ENCODE measurements at places on chromosomes 1 and 21. TPM values are rescaled to one million over a fixed set of nuclear protein-coding genes. Genes with fewer than 3 reads are reported as not detected.

The AMY2B gene
- total RNA-seq = 9.9 TPM

The KPRP gene
- total RNA-seq = not detected

The C1orf87 gene
- total RNA-seq = not detected

The RGS7 gene
- total RNA-seq = 16.0 TPM

The CD1D gene
- total RNA-seq = 0.25 TPM

The NPR1 gene
- total RNA-seq = not detected

The ZNF697 gene
- 41.9 TPM for total RNA-seq

The ST6GALNAC3 gene
- total RNA-seq = 6.5 TPM

The ATP1A2 gene
- total RNA-seq = not detected

The AK5 gene
- 0.91 TPM for total RNA-seq

The ZBTB8B gene
- total RNA-seq = 0.44 TPM

The OR14K1 gene
- not detected for total RNA-seq

The SIPA1L2 gene
- total RNA-seq = 177 TPM

The VANGL2 gene
- 79.4 TPM for total RNA-seq

The CYP2J2 gene
- total RNA-seq = not detected

The NHLH1 gene
- 1,198 TPM for total RNA-seq

The LIPI gene
- total RNA-seq = not detected

The TNFSF18 gene
- total RNA-seq = not detected

The NASP gene
- 139 TPM for total RNA-seq

The DMRTA2 gene
- total RNA-seq = 0.42 TPM

The CSRP1 gene
- total RNA-seq = 6.2 TPM

The LCE2C gene
- total RNA-seq = not detected

The TCHHL1 gene
- not detected for total RNA-seq

The FAM163A gene
- not detected for total RNA-seq

The TMEM52 gene
- total RNA-seq = 5.4 TPM

The PCP4 gene
- total RNA-seq = 1.9 TPM

Data from glutamatergic neuron (in vitro differentiated cells).